ENCODE measurements at places on chromosomes 2 and 18. TPM values are rescaled to one million over a fixed set of nuclear protein-coding genes. Genes with fewer than 3 reads are reported as not detected.

Gene TXNL1
- total RNA-seq, result 36.1 TPM

Gene CHRND
- not detected for total RNA-seq

Gene SCN7A
- not detected for total RNA-seq

Gene CLEC4F
- total RNA-seq, result 0.15 TPM

Gene CNRIP1
- not detected for total RNA-seq

- no peaks in the 10 kb centered on the region for H3K27me3 ChIP-seq
- peaks cover 63% of the 10 kb centered on the region for H3K4me1 ChIP-seq
- DNase-seq, result no peak
- peaks cover 11% of the 10 kb centered on the region for H3K36me3 ChIP-seq
Measured at GRCh38 chr2:127514485-127514884, 11.8 kb downstream of the IWS1 start.

DNA sequence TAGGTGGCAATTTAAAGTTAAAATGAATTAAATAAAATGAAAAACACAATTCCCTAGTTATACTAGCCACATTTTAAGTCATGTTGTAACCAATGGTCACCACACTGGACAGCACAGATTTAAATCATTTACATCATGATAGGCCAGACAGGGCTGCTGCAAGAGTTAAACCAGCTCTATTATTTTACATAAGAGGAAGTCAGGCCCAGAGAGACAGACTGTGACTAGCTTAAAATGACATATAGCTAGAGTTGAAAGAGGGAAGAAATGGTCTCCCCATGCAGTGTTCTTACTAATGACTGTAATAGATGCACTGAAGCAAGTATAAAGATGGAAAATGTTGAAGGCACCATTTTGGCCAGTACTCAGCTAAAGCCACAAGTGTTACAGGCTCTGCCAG lies 69.6 kb downstream of the SLC66A3 start:
- peaks cover 12% of the 10 kb centered on the region for H3K4me1 ChIP-seq
- H3K27me3 ChIP-seq, result no peaks in the 10 kb centered on the region
- H3K36me3 ChIP-seq, result peaks cover 12% of the 10 kb centered on the region
- H3K4me3 ChIP-seq, result no peak overlapping the region

DNA sequence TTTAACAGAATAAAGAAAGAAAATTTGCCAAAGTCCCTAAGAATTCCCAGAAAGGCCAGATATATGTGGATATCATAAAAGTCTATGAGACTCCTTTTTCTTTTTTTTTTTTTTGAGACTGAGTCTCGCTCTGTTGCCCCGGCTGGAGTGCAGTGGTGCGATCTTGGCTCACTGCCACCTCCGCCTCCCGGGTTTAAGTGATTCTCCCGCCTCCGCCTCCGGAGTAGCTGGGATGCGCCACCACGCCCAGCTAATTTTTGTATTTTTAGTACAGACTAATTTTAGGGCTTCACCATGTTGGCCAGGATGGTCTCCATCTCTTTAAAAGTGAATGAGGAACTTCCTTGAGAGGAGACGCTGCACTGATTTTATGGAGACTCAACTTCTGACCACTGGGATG lies 335.2 kb downstream of the FBXO15 start:
- no peak overlapping the region for H3K27ac ChIP-seq
- H3K27me3 ChIP-seq, result peaks cover 8% of the 10 kb centered on the region
- H3K4me3 ChIP-seq, result no peak overlapping the region
- H3K4me1 ChIP-seq, result no peaks in the 10 kb centered on the region
- no peaks in the 10 kb centered on the region for H3K36me3 ChIP-seq

- H3K4me1 ChIP-seq, result peaks cover 6% of the 10 kb centered on the region
- H3K27ac ChIP-seq, result no peak overlapping the region
- no peak overlapping the region for H3K4me3 ChIP-seq
- H3K36me3 ChIP-seq, result peaks cover 5% of the 10 kb centered on the region
- H3K27me3 ChIP-seq, result no peaks in the 10 kb centered on the region
- DNase-seq, result no peak
Measured at GRCh38 chr2:43317194-43317593, 90.8 kb upstream of the ZFP36L2 start.

DNA sequence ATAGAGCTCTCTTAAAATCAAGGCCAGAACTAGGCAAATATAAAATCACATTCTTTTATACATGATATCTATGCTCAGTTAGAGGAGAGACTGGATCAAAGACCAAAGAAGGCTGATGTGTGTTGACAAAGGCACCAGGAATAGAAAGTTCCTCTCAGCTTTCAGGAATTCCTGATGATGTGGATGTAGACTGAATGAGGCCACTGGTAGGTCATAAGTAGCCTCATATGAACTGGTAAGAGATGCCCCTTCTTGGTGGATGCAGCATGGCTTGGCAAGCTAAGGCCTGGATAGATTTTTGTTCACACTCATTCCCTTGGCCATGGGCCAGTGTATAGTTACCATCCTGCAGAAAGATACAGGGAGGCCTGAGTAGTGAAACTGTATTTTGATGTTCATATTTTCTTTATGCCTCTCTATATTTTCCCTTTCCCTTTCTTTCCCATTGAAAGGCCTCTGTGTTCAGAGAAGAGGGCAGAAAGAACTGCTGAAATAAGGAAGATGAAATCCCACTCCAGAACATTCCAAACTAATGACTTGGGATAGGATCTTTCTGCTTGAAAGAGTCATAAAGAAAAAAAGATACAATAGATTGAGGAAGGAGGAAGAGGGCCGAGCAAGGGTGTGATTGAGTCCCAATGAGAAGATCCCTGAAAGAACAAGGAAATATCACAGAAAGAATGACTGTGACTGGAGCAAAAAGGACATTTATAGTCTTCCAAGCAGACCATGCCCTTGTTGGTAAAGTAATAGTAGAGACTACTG lies 2182.7 kb upstream of the PIK3C3 start:
- DNase-seq, result no peak
- H3K27me3 ChIP-seq, result no peaks in the 10 kb centered on the region
- no peaks in the 10 kb centered on the region for H3K36me3 ChIP-seq
- no peak overlapping the region for H3K27ac ChIP-seq

- no peak overlapping the region for H3K4me3 ChIP-seq
- peaks cover 6% of the 10 kb centered on the region for H3K4me1 ChIP-seq
- no peak for DNase-seq
Measured at GRCh38 chr2:28457237-28457636, 38.6 kb upstream of the PLB1 start.

- no peaks in the 10 kb centered on the region for H3K27me3 ChIP-seq
- DNase-seq, result no peak
- peaks cover 6% of the 10 kb centered on the region for H3K36me3 ChIP-seq
- peak overlapping the region; percentile 27 for H3K27ac ChIP-seq
- H3K4me1 ChIP-seq, result peaks cover 14% of the 10 kb centered on the region
- no peak overlapping the region for H3K4me3 ChIP-seq
Measured at GRCh38 chr2:221422516-221423209, 149.4 kb downstream of the EPHA4 start.

GRCh38 chr2:38935568-38936172 lies 46.0 kb downstream of the ARHGEF33 start:
- no peak overlapping the region for H3K27ac ChIP-seq
- peaks cover 2% of the 10 kb centered on the region for H3K4me1 ChIP-seq
- H3K36me3 ChIP-seq, result peaks cover 2% of the 10 kb centered on the region
- H3K27me3 ChIP-seq, result peaks cover 12% of the 10 kb centered on the region
- no peak for DNase-seq
- no peak overlapping the region for H3K4me3 ChIP-seq

GRCh38 chr2:193549661-193550060 lies 1354.9 kb upstream of the TMEFF2 start:
- H3K36me3 ChIP-seq, result no peaks in the 10 kb centered on the region
- DNase-seq, result no peak
- H3K4me3 ChIP-seq, result no peak overlapping the region
- no peaks in the 10 kb centered on the region for H3K4me1 ChIP-seq
- H3K27ac ChIP-seq, result no peak overlapping the region

GRCh38 chr2:83282043-83282795 lies 1176.9 kb downstream of the SUCLG1 start:
- no peak overlapping the region for H3K27ac ChIP-seq
- no peaks in the 10 kb centered on the region for H3K27me3 ChIP-seq
- DNase-seq, result no peak
- no peak overlapping the region for H3K4me3 ChIP-seq

DNA sequence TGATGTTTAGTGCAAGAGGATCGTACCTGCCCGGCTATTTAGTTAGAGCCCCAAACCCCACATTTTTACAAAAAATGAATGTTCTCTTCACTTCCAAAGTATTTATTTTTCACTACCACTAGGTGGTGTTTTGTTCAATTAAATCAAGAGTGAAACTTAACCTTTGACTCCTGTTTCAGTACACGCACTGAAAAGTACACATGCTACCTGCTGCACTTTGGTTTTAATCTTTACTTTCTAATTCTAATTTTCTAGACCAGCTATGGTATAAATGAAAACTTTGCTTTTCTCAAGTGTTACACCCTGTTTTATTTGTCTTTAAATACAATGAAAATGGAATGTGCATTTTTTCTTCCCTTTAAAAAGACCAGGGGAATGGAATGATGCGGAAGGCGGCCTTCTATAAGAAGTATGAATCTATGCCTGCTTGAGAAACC lies 31.4 kb upstream of the CHN1 start:
- peaks cover 5% of the 10 kb centered on the region for H3K27me3 ChIP-seq
- H3K4me3 ChIP-seq, result peak overlapping the region; percentile 43
- DNase-seq, result no peak
- H3K27ac ChIP-seq, result peak overlapping the region; percentile 54
- H3K36me3 ChIP-seq, result no peaks in the 10 kb centered on the region

GRCh38 chr2:215948051-215948450 lies 65.3 kb downstream of the MREG start:
- H3K4me3 ChIP-seq, result no peak overlapping the region
- no peak overlapping the region for H3K27ac ChIP-seq
- no peaks in the 10 kb centered on the region for H3K27me3 ChIP-seq
- no peak for DNase-seq

DNA sequence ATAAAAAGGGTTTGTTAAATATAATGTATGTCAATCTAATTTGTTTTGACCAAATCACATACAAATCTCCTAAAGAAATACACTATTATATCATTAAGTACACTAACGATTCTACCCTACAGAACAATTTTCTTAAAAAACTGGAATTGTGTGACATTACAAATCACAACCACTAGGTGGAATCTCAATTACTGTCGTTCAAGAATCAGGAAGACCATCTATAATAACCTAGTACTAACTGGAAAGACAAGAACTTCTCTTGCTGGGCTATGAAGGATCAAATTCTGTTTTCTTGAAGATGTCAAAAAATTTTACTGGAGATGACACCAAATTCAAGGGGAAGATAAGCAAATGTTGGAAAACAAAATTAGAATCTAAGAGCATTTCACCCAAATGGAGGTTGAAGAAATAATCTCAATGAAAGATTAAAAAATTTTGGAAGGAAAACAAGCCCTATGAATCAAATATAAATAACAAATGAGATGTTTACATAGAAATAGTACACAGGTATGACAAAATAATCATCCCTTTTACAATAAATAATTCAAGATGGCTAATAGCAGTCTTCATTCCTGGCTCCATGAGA lies 110.9 kb downstream of the STK39 start:
- no peaks in the 10 kb centered on the region for H3K27me3 ChIP-seq
- no peak overlapping the region for H3K27ac ChIP-seq
- no peak for DNase-seq
- H3K4me3 ChIP-seq, result no peak overlapping the region
- H3K4me1 ChIP-seq, result peaks cover 21% of the 10 kb centered on the region
- peaks cover 19% of the 10 kb centered on the region for H3K36me3 ChIP-seq

DNA sequence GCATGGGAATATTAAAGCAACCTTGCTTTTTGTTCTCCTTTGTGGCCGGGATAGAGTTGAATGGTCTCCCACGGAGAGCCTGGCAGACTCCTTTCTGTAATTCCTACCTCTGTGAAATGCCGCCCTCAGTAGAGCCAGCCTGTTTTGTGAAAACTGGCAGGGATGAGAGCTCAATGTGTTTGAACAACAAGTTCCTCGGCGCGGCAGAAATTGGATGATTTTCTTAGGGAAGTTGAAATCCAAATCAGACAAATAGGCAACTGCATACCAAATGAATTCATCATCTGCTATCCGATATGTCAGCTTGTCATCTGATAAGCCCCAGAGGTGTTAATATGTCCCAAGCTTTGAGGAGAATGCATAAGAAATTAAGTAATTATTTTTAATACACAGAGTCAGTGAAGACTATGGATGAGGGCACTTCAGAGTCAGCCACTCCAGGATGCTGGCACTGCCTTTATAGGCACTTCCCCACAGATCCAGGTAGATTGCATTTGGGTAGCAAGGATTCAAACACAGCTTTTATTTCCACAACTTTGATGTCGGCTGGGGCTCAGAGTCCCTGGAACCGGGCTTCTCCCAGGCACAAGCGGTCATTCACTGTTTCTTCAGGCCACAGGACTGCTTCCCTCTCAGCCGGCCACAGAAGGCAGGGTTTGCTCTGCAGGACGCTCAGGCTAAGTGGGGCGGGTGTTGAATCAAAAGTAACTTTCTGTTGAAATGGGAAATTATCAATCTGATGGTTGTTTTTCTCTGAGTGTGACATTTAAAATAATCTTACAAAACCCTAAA lies 82.8 kb upstream of the REV1 start:
- peaks cover 4% of the 10 kb centered on the region for H3K4me1 ChIP-seq
- no peak for DNase-seq
- peak overlapping the region; percentile 32 for H3K27ac ChIP-seq
- peaks cover 10% of the 10 kb centered on the region for H3K27me3 ChIP-seq

GRCh38 chr18:70073432-70073831 lies 125.8 kb upstream of the CD226 start:
- H3K27ac ChIP-seq, result no peak overlapping the region
- peaks cover 9% of the 10 kb centered on the region for H3K36me3 ChIP-seq
- no peaks in the 10 kb centered on the region for H3K27me3 ChIP-seq

GRCh38 chr2:1479346-1479745 lies 66.1 kb downstream of the TPO start:
- peak overlapping the region; percentile 76 for H3K27ac ChIP-seq
- DNase-seq, result no peak
- H3K27me3 ChIP-seq, result peaks cover 4% of the 10 kb centered on the region
- H3K4me3 ChIP-seq, result no peak overlapping the region

- H3K27me3 ChIP-seq, result no peaks in the 10 kb centered on the region
- peaks cover 37% of the 10 kb centered on the region for H3K4me1 ChIP-seq
- H3K4me3 ChIP-seq, result peak overlapping the region; percentile 45
- H3K36me3 ChIP-seq, result peaks cover 6% of the 10 kb centered on the region
- no peak overlapping the region for H3K27ac ChIP-seq
Measured at GRCh38 chr2:134287323-134287722, 33.5 kb downstream of the MGAT5 start.

DNA sequence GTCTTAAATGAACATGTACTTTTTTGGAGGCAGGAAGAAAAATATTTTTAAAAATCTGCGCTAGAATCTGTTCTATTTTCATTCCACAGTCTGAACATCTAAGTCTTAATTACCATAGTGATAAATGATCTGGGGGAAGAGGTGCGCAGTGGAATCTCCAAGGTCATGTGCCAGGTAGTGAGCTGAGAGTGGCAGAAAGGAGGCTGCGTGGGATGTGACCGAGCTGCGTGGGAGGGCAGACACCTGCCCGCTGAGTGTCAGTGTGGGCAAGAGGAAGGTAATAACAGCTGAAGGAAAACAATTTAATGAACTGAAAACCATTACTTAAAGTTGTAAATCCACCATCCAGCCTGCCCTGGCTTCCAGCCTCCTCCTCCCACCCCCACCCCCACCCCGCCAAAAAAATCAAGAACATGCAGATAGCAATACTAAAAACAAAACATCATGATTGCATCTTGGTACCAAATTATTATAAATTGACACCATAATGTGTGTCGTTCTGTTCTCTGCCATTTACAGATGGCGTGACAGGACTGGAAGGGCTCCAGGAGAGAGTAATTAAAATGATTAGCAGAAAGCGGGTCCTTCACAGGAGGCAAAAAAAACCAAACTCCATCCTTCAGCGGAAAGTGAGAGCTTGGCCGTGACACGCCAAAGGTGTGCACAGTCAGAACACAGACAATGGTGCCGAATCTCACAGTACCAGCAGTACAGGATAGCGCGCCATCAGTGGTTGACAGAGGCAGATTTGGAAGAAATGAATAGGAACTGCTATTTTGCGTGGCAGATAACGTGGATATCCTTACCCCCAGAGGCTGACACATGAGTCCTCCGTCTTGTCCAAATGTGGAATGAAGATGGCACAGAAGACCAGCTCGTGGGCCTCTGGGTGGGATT lies 11.4 kb upstream of the DTNB start:
- no peak overlapping the region for H3K4me3 ChIP-seq
- no peak for DNase-seq
- no peak overlapping the region for H3K27ac ChIP-seq

Data from T-helper 17 cell (primary cell).